HL-60 (cell line): ENCODE measurements at places on chromosomes 6 and 20.
A peak's percentile ranks its signal among the peaks of the same experiment; 100 is the strongest.

DNA sequence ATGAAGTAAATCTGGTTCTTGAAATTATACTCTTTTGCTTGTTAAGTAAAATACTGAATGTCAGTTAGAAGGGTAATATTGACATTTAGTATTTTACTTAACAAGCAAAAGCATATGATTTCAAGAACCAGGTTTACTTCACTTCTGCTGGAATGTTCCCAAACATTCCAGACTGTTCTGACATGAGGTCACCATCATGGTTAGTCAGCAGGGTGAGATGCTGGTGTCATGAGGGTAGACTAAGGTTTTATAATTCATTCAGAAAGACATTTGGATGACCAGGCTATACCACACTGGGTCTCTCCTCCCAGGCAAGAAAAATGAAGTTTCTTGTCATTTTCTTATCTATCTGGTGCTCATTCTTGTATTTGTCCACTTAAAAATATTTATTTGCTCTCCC is 414.4 kb upstream of the MMS22L start:
- DNase-seq = no peak

GRCh38 chr6:30724906-30725667 is 4.9 kb downstream of the TUBB start:
- DNase-seq = no peak

GRCh38 chr6:28543651-28544610 is 18.2 kb downstream of the GPX5 start:
- peak; percentile 5 for DNase-seq

- DNase-seq = no peak
Observed at GRCh38 chr6:167092672-167093339, 30.1 kb upstream of the CCR6 start.

DNA sequence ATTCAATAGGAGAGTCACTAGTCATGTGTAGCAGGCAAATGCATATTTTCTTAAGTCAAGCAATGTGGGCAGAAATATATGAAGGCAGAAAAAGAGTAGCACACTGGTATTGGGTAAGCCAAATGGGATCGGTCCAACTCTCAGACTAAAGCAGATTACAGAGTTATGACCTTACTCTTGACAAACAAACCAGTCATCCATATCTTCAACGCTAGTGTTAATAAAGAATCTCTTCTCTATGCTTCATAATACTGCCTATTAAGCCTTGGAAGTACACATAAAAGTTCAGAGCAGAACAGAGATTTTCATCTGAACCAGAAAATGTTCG is 320.2 kb upstream of the JARID2 start:
- no peak for DNase-seq

DNA sequence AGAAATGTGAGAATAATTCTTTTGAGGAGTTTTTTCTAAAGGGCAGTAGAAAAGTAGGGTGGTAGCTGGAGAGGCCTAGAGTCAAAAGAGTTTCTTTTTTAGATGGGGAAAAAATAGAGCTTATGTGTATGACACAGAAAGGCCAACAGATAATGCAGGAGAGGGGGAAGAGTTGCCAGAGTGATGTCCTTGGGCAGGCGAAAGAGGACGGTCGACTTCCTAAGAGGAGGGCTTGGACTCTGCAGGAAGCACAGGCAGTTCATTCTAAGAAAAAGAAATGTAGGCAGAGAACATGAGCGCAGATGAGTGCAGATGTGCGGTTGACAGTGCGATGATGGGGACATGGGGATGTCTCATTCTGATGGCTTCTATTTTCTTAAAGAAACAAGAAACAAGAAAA is 68.9 kb downstream of the PAK5 start:
- no peak for DNase-seq

GRCh38 chr6:41741625-41742490 is 5.3 kb downstream of the PGC start:
- no peak for DNase-seq

- DNase-seq = no peak
Observed at GRCh38 chr6:81073318-81073717, 679.2 kb downstream of the TENT5A start.

DNA sequence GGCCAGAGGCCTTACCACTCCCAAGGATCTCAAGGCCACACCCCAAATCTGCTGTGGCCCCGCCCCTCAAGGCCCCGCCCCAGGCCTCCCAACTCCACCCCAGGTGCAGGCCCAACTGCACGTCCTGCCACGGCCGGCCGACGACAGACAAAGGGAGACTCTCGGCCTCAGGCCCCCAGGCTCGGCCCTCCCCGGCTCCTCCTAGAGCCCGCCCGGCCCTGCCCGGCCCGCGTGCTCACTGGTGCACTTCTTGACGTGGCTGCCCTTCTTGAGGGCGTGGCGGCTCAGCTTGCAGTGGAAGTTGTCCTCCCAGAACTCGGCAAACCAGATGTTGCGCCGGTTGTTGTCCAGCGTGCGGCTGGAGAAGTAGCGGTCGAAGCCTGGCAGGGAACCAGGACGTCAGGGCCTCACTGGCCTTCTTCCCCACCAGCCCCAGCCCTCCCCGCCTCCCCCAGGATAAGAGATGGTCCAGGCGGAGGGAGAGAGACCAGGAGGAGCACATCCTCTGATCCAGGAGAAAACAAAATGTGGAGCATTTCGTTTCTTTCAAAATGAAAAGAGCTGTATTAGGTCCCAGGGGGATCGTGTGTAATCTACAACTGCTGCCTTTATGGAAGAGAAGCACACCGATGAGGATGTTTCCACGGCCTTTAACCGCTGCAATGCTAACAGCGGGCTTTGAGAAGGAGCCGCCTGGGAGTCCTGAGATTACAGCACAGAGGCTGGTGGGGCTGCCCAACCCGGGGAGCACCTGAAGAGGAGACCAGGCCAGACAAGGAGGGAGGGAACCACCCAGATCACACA is 89.4 kb downstream of the GRM4 start:
- DNase-seq = no peak

DNA sequence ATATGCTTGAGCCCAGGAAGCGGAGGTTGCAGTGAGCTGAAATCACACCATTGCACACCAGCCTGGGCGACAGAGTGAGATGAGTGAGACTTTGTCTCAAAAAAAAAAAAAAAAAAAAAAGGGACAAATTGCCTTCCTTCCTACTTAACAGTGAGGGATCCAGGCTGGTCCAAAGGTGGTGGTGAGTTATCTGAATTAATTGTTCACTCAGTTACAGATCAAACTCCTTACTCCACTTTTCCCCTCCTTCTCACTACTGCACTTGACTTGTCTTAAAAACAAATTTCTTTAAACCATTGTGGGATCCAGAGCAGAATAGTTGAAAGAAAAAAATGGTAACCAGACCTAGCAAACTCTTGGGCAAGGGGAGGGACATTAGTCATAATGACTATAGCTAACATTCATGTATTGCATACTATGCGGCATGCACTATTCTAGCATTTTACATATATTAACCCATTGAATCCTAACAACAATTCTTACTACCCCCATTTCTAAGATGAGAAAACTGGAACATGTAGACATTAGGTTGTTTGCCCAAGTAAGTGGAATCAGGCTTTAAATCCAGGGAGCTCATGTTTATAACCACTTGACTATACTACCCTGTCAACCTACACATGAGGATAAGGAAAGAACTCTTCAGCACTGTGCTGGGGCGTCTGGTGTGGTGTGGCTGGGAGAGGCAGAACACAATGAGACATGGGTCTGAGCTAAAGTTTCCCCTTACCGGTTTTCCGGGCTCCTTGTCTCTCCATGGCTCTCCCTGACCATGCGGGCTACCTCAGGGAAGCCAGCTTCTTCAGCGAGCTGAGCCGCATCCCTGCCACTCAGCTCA is 1.5 kb downstream of the GPANK1 start:
- no peak for DNase-seq

- no peak for DNase-seq
Observed at GRCh38 chr6:1382331-1382882, 7.0 kb upstream of the FOXF2 start.

DNA sequence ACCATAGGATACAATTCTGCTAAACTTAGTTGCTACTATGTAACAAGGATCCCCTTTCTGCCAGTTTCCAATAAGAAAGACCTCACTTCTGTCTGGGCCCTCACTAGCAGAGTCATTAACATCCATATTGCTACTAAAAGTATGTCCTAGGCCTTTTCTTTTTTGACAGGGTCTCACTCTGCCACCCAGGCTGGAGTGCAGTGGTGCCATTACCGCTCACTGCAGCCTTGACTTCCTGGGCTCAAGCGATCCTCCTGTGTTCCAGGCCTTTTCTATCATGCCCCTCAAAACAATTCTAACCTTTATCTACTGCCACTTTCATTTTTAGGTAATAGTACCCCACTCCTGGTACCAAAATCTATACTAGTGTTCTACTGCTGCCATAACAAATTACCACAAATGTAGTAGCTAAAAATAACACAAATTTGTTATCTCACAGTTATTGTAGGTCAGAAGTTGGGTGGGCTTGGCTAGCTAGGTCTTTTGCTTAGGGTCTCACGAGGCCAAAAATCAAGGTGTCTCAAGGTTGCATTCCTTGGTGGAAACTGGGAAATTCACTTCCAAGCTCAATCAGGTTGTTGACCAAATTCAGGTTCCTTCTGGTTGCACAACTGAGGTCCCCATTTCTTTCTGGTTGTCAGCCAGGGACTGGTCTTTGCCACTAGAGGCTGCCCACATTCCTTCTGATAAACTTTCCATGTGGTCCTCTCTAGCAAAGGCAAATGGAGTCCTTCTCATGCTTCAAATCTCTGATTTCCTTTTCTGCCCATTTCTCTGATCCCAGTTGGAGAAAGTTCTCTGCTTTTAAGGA is 3.0 kb downstream of the CSNK2A1 start:
- no peak for DNase-seq

DNA sequence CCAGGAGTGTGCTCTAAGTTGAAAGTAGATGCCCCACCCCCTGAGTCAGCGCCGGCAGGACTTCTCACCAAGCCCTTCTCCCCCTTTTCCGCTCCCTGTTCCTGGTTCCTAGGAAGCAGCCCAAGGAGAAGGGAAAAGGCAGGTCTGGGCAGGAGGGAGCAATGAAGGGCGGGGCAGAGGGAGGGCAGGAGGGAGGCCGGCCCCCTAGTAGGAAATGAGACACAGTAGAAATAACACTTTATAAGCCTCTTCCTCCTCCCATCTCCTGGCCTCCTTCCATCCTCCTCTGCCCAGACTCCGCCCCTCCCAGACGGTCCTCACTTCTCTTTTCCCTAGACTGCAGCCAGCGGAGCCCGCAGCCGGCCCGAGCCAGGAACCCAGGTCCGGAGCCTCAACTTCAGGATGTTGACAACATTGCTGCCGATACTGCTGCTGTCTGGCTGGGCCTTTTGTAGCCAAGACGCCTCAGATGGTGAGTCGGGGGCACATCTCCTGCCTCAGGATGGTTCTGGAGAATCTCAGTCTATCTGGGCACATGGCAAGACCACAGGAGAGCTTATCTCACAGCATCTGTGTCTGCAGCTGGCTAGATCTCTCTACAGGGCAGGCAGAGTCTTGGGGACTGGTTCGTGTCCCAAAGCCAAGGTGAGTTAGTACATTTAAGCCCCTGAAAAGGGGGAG is at the start of gene PROCR:
Gene PROCR, plus strand, starts transcription at position 320 of the 681 bp plus-strand sequence. Its CDS starts 83 bp downstream, at position 403.
- DNase-seq = peak; percentile 84

- no peak for DNase-seq
Observed at GRCh38 chr20:19901226-19901625, 115.9 kb upstream of the NAA20 start.

DNA sequence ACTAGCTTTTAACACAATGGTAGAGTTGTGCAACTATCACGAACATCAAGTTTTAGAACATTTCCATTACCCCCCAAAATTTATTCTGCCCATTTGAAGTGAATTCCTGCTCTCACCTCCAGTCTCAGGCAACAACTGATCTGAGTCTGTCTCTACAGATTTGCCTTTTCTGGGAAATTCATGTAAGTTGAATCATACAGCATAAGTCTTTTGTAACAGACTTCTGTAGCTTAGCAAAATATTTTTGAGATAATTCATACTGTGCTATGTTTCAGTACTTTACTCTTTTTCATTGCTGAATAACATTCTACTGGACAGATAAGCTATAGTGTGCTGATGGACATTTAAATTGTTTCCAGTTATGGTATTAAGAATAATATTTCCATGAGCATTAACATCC is 447.3 kb upstream of the GJE1 start:
- no peak for DNase-seq

- DNase-seq = no peak
Observed at GRCh38 chr6:210104-210456, 82.2 kb upstream of the DUSP22 start.

DNA sequence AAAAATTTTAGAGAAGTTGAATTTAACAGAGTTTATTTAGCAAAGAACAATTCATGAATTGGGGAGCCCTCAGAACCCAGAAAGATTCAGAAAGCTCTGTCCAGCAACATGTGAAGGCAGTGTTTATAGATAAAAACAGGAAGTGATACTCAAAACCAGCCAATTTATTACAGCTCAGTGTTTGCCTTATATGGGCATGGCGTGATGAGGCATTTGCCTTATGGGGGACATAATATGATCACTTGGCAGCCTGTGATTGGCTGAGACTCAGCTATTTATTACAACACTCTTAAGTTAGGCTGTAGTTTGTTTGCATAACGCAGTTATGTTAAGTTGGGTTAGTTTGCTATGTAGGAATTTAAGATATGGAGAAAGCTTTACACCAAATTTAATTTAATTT is 11.5 kb downstream of the HLA-DPA1 start:
- peak; percentile 38 for DNase-seq

GRCh38 chr6:125277838-125278237 is 23.9 kb downstream of the HDDC2 start:
- DNase-seq = no peak

- DNase-seq = no peak
Observed at GRCh38 chr6:165684333-165684732, 21.3 kb upstream of the PDE10A start.

GRCh38 chr6:17298257-17298656 is 17.1 kb downstream of the RBM24 start:
- no peak for DNase-seq

DNA sequence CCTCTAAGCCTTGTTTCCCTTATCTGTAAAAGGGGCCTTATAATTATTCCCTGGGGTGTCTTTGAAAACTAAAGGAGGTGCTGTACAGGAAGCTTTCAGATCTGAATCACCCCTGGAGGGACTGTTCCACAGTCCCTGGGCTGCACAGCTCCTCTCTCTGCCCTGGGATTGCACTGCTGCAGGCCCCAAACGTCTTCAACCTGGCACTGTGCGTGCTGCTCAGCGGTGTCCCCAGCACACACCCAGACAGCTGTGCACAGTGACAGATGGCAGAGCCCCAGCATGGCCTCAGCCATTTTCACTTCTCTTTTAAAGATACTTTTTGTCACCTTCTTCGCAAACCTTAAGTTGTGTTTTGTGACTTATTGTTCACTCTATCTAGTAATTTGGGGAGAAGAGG is 50.7 kb upstream of the INSM1 start:
- peak; percentile 49 for DNase-seq

DNA sequence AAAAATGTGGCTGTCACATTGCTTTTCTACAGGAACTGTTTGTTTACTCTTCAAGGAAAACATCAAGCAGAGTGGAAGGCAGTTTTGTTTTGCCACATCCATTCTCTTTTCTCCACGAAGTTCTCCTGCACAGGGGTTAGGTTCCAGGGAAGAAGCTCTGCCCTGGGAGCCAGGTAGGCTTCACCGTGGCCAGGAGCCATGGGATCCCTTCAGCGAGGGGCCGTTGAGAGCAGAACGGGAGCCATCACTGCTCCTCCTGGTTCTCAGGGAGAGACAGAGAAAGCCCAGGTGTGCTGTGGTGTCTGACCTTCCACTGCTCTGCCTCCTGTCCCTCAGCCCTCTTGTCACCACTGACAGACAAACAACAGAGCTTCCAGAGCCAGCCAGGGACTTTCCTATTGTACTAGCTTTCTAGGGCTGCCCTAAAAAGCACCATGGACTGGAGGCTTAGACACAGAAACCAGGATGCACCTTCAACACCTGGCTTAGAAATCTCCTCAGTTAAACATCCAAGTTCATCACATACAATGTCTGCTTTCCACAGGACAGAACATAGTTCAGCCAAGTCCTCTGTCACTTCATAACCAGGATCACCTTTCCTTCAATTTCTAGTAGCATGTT is 75.6 kb upstream of the SLC22A23 start:
- DNase-seq = no peak

GRCh38 chr6:11491596-11492463 is 45.7 kb upstream of the TMEM170B start:
- peak; percentile 22 for DNase-seq
